ENCODE measurements at places on chromosomes 4 and X.

- no peak for DNase-seq
Observed at GRCh38 chr4:25513814-25514213, 136.8 kb downstream of the ANAPC4 start.

- DNase-seq = peak; percentile 77
Observed at GRCh38 chr4:54277691-54278090, 48.6 kb downstream of the PDGFRA start.

DNA sequence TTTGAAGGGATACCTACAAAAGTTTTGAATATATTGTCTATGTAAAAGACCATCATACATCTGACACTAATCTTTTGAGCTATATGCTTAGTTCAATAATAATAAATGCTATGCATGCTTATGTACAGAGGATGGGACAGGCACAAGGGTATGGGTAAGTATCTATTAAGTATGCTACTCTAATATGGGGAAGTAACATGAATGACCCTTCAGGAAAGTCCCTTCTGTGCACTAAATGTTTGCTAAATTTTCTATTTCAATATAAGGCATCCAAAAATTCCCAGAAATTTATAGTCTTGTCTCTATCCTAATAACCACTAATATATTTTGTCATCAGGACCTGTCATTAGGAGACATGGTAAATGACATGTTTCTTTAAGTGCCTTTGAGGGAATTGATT, 19.0 kb downstream of the ATP8A1 start:
- DNase-seq = no peak

- peak; percentile 13 for DNase-seq
Observed at GRCh38 chr4:101019941-101020401, 327.4 kb downstream of the PPP3CA start.

GRCh38 chrX:153910446-153910845, 6.0 kb downstream of the AVPR2 start:
- no peak for DNase-seq

DNA sequence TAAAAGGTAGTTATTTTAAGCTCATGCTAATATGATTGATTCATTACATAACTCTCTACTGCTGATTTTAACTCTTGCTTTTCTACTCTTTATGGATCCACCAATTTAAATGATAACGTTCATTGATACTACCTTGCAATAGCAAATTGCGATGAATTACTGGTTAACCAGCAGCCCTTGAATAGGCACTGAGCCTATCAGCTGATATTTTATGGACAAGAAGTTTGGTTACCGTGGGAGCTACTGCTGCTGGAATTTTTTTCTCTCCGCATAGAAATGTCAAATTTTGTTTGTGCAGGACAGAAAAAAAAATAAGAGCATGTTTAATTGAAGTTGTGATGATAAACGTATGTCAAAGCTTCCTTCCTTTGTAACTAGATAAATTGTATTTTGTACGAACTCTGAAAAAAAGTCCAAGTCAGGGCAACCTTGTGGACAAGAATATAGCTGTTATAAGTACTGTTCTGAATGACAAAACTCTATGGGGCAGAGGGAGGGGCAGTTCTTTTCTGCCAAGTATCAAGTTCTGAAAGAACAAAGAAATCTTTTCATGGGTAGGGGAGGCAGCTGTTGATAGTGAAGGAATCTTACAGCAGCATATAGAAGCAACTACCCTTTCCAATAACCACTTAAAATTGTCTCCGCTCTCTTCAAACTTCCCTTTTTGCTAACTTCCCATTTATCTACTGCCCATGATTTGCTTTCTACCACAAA, 434.9 kb upstream of the PABPC4L start:
- no peak for DNase-seq

- peak; percentile 82 for DNase-seq
Observed at GRCh38 chr4:24850674-24851073, 55.3 kb downstream of the SOD3 start.

DNA sequence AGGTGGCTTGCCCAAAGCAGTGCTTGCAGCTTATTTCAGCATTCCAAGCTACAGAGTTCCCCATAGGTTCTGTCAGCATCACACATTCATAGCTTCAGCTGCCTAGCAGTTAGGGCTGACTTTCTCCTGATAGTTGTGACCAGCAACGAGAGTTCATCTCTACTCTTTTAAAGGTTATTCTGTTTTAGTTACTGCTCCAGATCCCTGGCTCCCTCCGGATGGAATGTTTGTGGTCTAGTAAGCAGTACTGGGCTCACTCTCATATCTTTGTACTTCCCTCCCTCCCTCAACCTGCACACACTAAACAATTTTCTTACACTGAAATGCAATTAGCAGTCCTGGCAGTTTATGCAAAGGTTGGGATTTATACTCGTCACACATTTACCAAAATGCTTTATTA, 43.9 kb downstream of the PTTG2 start:
- peak; percentile 4 for DNase-seq

DNA sequence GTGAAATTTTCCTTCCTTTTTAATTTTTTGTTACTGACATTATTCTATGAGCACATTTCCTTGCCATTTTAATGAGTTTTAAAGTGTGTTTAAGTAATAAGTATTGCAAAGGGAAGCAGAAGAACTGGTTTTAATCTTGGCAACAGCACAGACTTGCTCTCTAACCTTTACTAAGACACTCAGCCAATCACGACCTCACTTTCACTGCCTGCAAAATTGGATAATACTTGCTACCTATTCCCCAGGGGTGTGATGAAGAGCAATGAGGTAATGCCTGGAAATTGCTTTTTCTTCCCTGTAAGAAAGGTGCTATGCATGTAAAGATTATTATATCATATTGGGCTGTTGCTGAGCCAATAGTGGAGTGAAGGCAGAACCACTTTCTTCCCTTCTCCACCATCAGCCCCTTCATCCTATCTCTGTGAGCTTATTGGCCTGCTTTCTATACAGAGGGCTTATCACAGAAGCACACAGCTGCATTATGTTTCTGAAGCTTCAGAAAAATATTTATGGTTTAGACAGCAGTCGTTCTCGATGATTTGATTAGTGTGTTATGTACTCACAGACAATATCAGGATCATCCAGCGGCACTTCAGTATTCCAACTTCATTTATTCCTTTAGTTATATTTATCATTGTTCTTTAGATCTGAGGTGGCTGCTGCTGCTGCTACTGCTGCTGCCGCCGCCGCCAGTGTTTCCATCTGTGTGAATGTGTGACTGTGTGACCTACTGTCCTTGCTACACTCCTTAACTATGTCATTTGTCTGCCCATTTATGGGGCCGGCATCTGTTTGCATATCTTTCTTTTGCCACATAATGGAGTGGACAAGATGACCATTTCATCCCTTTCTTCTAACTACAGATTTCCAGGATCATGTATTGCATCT, 255.1 kb downstream of the C4orf33 start:
- no peak for DNase-seq

- DNase-seq = no peak
Observed at GRCh38 chr4:56626420-56626819, 54.7 kb downstream of the HOPX start.

GRCh38 chr4:158775091-158775651, 6.3 kb downstream of the FNIP2 start:
- peak; percentile 63 for DNase-seq

GRCh38 chr4:2497324-2497723, 28.4 kb downstream of the RNF4 start:
- DNase-seq = no peak

- no peak for DNase-seq
Observed at GRCh38 chr4:162837679-162838078, 329.0 kb downstream of the NAF1 start.

DNA sequence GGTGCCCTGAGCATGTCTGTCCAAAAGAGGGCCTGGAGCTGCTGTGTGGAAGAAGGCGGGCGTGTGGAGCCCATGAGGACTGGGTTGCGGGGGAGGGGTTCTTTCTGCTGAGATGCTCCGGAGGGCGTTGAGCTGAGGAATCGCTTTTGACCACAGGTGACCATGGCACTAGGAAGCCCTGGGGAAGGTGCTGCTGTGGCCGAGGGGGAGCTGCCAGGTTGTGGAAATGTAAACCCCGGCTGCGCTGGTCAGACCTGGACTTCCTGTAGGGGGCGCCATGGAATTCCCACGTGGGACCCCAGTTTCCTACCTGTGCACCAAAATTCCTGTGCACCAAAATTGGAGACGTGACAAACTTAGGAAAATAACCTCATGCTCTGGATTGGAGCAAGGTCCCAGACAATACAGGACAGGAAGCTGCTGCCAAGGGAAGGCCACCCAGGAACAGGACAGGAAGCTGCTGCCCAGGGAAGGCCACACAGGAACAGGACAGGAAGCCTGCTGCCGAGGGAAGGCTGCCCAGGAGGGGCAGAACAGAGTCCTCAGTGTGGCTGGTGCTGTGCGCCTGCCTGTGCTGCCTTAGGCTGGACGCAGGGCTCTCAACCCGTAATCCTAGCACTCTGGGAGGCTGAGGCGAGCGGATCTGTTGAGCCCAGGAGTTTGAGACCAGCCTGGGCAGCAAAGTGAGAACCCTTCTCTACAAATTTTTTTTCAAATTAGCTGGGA, 28.4 kb upstream of the UVSSA start:
- no peak for DNase-seq

- no peak for DNase-seq
Observed at GRCh38 chr4:10153161-10153560, 36.6 kb upstream of the WDR1 start.

DNA sequence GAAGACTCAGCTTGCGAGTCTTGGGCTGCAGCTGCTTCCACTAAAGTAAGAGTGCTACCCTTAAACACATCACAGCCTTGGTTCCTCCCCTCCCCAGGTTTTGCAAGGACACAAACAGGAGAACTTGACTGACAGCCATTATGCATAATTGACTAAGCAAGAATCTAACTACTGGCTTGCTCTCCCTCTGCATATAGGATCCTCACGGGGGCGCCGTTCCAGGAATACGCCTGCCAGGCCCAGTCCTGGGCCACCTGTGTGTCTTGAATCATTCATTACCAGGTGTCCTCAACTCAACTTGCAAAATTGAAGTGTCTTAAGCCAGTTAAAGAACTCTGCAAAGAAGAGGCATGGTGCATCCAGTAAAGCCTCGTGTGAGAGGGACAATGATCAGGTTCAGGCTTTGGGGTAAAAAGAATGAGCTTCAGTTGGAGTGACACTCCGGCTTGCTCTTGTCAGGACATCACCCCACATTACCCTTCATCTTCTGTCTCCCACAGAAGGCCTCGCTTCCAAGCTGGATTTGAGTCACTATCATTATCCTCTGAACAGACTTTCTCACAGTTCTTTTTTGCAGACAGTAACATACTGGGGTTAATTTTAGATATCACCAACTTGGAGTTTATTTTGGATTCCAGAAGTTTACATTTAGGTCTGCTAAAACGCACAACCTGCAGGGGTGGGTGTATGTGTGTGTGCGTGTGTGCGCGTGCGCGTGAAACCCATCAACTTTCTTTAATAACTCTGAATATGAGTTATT, 273.5 kb upstream of the HS3ST1 start:
- no peak for DNase-seq

GRCh38 chr4:30717208-30718020, 2.8 kb upstream of the PCDH7 start:
- peak; percentile 31 for DNase-seq

DNA sequence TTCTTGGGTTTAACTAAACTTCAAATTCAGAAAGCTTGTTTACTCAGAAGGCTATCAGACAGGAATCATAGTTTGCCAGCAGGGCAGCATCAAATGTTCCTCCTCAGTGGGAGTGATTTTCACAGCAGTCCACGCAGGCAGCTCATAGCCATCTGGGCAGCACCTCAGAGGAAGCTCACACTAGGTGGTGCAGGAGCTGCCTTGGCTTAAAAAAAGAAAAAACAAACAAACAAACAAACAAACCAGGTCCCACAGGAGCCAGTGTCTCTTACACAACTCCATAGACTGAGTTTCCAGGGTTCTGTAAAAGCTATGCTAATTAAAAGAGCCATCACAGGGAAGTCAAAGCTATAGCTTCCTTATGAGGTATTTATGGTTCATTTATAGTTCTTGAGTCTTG, 10.5 kb upstream of the KLHL5 start:
- no peak for DNase-seq

GRCh38 chrX:66914080-66914479, 275.2 kb upstream of the EDA2R start:
- no peak for DNase-seq

- peak; percentile 95 for DNase-seq
Observed at GRCh38 chr4:83012687-83013419, 2.2 kb upstream of the LIN54 start.

DNA sequence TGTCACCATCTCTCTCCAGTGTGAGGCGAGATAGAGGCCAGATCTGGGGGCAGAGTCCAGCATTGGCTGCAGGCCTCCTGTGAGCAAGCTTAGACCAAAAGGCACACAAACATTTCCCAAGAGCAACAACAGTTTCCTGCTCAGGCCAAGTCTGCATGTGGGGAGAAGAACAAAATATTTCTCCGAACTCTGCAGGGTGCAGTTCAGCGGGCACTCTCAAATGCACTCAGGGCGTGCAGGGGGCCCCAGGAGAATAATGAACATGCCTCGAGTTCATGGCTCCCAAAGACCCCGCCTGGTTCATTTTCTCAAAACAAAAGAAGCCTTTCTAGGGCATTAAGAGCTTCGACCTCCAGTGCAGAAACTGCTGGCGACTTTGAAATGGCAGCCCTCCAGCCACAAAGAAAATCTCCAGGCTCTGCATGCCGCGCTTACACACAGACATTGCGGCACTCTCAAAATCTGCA, 57.8 kb upstream of the HELT start:
- DNase-seq = no peak

GRCh38 chrX:7109838-7110793, 37.4 kb upstream of the STS start:
- DNase-seq = no peak

- no peak for DNase-seq
Observed at GRCh38 chr4:145909281-145909715, 29.3 kb downstream of the ZNF827 start.

DNA sequence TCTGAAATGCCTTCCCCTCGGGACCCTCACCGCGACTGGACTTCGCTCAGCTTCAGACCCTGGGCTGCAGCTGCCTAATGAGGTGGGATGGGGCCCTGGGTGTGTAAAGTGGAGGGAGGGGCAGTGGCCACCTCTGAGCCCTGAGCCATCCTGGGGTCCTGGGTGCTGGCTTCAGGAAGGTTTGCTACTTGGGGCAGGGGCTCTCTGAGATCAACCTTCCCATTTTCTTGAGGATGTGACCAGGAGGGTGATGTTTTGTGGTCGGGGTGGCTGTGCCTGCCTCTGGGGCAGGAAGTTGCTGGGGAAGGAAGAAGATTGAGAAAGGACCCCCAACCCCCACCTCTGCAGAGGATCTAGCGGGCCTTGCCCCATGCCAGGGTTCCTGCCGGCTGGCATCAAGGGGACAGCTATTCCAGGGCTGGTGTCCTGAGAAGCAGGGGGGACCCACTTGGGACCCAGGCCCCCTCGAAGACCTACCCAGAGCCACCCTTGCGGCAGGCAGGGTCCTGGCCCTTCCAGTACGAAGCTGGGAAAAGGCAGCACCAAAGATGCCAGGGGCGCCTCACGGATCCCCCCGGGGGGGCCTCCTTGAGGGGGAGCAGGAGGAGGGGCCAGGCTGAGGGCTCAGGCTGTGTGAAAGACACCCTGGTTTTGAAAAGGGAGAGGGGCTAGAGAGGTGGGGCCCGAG, 6.5 kb downstream of the SH3BP2 start:
- no peak for DNase-seq

DNA sequence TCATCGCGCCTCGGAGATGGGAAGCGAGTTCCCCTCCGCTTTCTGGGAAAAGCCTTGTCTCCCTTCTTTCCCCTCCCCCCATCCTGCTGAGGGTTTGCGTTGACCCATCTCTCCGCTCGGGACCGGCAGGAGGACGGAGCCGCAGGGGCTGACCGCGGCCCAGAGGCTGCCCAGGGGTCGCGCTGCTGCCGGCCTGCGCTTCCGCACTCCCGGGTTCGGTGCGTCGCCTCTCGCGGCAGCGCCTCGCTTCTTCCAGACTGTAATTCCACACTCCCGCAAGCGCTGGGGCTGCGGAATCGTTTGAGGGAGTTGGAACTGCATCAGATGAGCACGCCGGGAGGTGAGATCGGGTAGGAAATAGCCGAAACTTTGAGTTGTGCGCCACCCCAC, 88.3 kb downstream of the BCOR start:
- DNase-seq = no peak
